Sigmoid colon (tissue), 7 donors: ENCODE measurements at places on chromosomes 4 and X. TPM values are rescaled to one million over a fixed set of nuclear protein-coding genes. Genes with fewer than 3 reads are reported as not detected.
A peak's percentile ranks its signal among the peaks of the same experiment; 100 is the strongest.

The SPP1 gene
- total RNA-seq = 30.4 TPM

The FOXO4 gene
- total RNA-seq = 25.3 TPM

The PDE5A gene
- 144 TPM for total RNA-seq

The ACOX3 gene
- 31.6 TPM for total RNA-seq

The S100G gene
- total RNA-seq = not detected

The TAB3 gene
- total RNA-seq = 17.9 TPM

The HSFX1 gene
- total RNA-seq = 0.83 TPM

The HTN3 gene
- total RNA-seq = not detected

The PPBP gene
- not detected for total RNA-seq

The CXCL9 gene
- total RNA-seq = not detected

The ASB11 gene
- not detected for total RNA-seq

The ETDB gene
- not detected for total RNA-seq

GRCh38 chr4:125541836-125542385 lies 227.2 kb downstream of the FAT4 start:
- no peak for DNase-seq

- DNase-seq = no peak
These were observed 74.8 kb downstream of the POLA1 start for GRCh38 chrX:24768556-24768955.

- DNase-seq = no peak
These were observed 12.5 kb upstream of the UVSSA start for GRCh38 chr4:1334579-1334895.

- no peak for DNase-seq
These were observed 226.9 kb downstream of the ARHGAP24 start for GRCh38 chr4:85701861-85702321.

DNA sequence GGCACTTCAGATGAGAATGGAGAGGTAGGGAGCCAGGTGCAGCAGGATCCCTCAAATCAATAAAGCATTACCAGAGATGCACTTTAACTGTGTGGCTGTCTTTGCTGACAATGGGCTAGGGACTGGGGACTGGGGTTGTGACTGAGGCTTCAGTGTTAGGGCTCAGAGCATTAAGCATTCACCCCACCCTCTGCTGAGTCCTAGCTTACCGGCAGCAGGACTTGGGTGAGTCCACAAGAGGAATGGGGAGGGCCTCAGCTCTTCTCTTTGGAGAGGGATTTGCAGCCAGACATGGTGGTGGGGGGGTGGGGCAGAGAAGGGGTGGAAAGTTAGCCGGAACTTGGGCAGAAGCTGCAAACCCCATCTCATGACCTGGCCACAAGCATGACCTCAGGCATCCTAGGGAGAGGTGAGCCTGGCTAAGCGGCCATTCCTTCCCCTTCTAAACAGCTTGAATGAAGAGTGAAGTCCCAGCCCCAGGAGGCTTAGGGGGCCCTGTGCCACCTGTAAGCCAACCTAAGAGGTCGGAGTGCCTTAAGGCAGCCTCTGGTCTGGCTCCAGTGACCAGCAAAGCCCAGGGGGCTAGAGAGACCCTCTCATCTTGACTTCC lies 78.4 kb downstream of the STARD8 start:
- DNase-seq = peak; percentile 48

DNA sequence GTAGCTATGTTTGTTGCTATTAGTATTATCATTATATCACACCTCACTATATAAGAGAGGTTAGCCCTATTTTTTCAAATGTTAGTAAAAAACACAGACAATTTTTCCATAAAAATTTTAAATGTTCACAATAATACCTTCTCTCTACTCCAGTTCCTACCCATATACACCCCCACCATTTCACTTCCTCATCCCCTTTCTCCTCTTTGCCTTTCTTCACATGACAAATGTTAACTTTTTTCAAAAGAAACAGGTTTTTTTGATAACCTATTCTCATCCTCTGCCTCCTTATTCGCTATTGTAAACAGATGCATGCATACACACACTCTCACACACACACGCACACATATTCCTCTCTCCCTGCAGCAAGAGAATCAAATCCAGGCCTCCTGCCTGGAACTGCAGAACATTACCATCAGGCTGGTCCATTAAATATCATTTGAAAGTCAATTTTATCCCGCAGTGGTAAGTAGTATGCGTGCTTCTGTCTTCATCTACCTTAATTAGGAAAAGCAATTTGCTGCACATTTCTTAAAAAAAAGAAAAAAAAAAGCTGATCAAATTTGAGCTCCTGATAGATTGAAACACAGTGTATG lies 55.5 kb downstream of the MID1IP1 start:
- no peak for DNase-seq

- no peak for DNase-seq
These were observed 24.3 kb downstream of the CFAP97 start for GRCh38 chr4:185179488-185179887.

- DNase-seq = no peak
These were observed 42.9 kb downstream of the NDST3 start for GRCh38 chr4:118076958-118077766.

- no peak for DNase-seq
These were observed 71.5 kb downstream of the TSPAN5 start for GRCh38 chr4:98586962-98587354.

DNA sequence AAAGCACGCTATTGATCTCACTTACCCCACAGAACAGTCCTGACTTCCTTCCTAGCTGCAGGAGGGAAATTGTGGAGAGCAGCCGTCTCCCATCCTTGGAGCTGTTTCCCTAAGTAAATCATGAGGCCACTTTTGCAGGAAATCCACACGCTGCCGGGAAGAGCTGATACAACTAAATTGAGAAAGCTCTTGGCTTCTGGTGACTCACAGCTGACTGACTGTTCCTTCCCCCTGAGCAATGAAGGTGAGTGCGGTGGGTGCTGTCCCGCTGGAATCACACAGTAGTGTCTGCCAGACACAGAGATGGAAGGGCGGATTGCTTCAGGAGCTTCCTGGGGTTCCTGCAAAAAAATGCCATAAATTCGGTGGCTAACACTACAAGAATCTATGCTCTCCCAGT lies 268.9 kb downstream of the ASMT start:
- DNase-seq = no peak

DNA sequence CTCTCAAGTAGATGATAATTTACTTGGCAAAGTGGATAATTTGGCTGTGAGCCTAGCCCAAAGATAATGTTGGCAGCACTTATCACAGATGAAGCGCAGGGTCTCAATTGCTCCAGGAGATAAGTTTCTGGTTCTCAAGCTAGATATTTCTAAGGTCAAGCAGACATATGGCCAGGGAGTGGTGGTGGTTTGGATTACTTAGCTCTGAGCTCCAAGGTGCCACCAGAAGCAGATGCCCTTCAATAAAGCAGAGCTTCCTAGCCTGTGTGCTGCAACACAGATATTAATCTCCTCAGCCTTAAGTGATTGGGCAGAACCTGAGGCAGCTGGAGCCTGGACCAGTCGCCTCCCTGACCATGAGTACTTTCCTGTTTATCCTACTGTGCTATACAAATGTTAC lies 79.2 kb upstream of the NALF2 start:
- DNase-seq = no peak

DNA sequence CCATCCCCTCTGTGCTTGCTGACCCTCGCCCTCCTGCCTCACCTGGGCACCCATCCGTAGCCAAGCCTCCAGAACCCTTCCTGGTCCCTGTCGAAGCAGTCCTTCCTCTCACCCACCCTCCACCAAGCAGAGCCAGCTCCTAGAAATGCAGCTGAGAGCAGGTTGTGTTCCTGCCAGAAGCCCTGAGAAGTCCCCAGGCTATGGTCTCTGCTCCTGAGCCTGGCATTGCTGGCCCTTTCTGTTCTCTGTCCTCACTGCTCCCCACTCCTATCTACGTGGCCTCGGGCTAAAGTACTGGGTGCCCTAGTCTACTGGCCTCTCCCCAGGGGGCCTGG lies 2.1 kb upstream of the CPZ start:
- no peak for DNase-seq

DNA sequence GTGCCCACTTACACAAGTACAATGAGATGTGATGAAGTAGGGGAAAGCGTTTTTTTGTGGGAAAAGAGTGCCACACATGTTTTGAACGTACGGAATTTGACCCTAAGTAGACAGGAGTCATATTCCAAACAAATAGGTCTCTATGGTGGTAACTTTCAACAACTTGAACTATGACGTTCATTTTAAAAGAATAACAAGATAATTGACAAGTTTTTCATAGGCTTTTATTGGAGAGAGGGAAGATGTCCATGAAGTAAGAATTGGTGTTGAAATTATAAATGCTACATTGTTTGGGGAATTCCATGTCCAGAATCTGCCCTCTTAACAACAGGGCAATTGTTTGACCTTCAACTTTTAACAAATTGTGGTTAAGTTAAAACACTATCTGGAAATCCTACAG lies 126.5 kb downstream of the GASK1B start:
- DNase-seq = no peak

DNA sequence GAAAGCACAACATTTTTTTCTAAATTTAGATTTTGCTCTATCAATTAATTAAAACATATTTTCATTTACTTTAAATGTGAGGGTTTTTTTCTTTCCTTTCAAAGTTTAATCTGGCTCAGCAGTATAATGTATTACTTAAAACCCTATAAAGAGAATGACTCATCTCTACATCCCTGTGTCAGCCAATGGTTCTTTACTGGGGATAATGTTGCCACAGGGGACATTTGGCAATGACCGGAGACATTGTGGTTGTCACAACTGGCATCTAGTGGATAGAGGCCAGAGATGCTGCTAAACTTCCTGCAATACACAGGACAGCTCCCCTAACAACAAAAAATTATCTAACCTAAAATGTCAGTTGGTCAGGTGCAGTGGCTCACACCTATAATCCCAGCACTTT lies 53.8 kb downstream of the SYNPO2 start:
- DNase-seq = no peak
